ENCODE measurements at places on chromosomes 7 and 10. TPM values are rescaled to one million over a fixed set of nuclear protein-coding genes. Genes with fewer than 3 reads are reported as not detected.

HOXA6 gene
- not detected for total RNA-seq

TRPV6 gene
- total RNA-seq: 0.79 TPM

PNLIP gene
- not detected for total RNA-seq

SEMA3E gene
- total RNA-seq: 0.11 TPM

LRCH4 gene
- total RNA-seq: 19.6 TPM

KLLN gene
- total RNA-seq: 0.65 TPM

BHLHA15 gene
- total RNA-seq: 0.98 TPM

TMEM176B gene
- total RNA-seq: not detected

CALU gene
- 354 TPM for total RNA-seq

COL17A1 gene
- total RNA-seq: 1,169 TPM

CDK13 gene
- total RNA-seq: 57.5 TPM

NPTX2 gene
- 0.22 TPM for total RNA-seq

SCIN gene
- total RNA-seq: 0.79 TPM

LIPM gene
- not detected for total RNA-seq

PDAP1 gene
- total RNA-seq: 31.4 TPM

INMT gene
- not detected for total RNA-seq

NYAP1 gene
- total RNA-seq: 0.87 TPM

ASCC1 gene
- total RNA-seq: 30.6 TPM

SLC26A5 gene
- total RNA-seq: not detected

CYP2C19 gene
- under 0.01 TPM for total RNA-seq

TBX20 gene
- total RNA-seq: 0.22 TPM

FAM170B gene
- not detected for total RNA-seq

CC2D2B gene
- total RNA-seq: 0.43 TPM

CUBN gene
- total RNA-seq: 0.79 TPM

NANOS1 gene
- total RNA-seq: 0.65 TPM

PTPRN2 gene
- under 0.01 TPM for total RNA-seq

UNCX gene
- total RNA-seq: not detected

CUX1 gene
- 80.8 TPM for total RNA-seq

CPN1 gene
- not detected for total RNA-seq

DLX5 gene
- not detected for total RNA-seq

PAPOLB gene
- total RNA-seq: not detected

GHRHR gene
- not detected for total RNA-seq

NPFFR1 gene
- total RNA-seq: not detected

RHEB gene
- total RNA-seq: 43.4 TPM

SSC4D gene
- 6.3 TPM for total RNA-seq

EDRF1 gene
- total RNA-seq: 15.7 TPM

SAP25 gene
- 0.79 TPM for total RNA-seq

TMEM106B gene
- 21.6 TPM for total RNA-seq

MOGAT3 gene
- total RNA-seq: not detected

RBP4 gene
- 0.79 TPM for total RNA-seq

DNA2 gene
- total RNA-seq: 5.0 TPM

TUBAL3 gene
- not detected for total RNA-seq

FOXI2 gene
- not detected for total RNA-seq

PTEN gene
- 117 TPM for total RNA-seq

ADAMTS14 gene
- total RNA-seq: under 0.01 TPM

KCNK18 gene
- not detected for total RNA-seq

WNT2 gene
- 14.5 TPM for total RNA-seq

GIMAP1 gene
- total RNA-seq: not detected

CCDC172 gene
- total RNA-seq: not detected

UNC5B gene
- total RNA-seq: 0.39 TPM

MEOX2 gene
- total RNA-seq: not detected

EVX1 gene
- not detected for total RNA-seq
